HepG2 (cell line): ENCODE measurements at places on chromosomes 3 and 15. TPM values are rescaled to one million over a fixed set of nuclear protein-coding genes. Genes with fewer than 3 reads are reported as not detected.

The TMEM108 gene
- not detected in 2 replicates for total RNA-seq

DNA sequence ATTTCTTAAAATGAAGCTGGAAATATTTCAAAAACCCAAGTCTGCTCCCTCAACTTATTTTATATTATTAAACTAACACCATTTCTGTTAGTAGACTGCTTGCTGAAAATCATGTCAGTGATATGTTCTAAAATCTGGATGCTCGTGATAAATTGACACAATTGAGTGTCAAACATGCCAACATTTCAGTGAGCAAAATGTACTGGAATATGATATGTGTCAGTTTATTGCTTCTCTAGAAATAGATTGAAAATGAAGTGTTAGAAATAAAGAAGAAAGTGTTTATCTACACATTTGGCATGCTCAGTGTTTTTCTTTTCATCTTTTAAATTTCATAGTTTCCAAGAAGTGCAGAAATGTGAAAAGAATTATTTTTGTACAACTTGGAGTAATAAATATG is 624.6 kb downstream of the SI start:
- no peak for DNase-seq

The CORO2B gene
- 0.35 and 0.36 TPM in 2 replicates for total RNA-seq

The C3orf22 gene
- total RNA-seq = not detected in 2 replicates

DNA sequence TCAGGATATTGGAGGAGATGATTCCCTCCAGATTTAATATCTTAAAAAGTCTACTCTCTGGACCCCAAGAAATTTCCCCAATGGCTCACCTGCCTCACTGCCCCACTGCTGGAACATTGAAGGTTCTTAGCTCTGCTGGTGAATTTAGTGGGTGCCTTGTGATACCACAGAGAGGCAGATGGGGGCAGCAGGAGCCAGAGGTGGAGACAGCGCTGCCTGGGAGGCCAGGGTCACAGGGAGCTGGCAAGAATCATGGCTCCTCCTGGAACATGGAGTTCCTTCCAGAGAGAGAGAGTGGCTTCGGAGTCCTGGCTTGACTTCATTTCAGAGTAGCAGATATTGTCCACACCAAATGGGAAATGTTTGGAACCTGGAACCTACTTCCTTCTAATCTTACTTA is 263.5 kb upstream of the CFAP20DC start:
- DNase-seq = peak; percentile 7

DNA sequence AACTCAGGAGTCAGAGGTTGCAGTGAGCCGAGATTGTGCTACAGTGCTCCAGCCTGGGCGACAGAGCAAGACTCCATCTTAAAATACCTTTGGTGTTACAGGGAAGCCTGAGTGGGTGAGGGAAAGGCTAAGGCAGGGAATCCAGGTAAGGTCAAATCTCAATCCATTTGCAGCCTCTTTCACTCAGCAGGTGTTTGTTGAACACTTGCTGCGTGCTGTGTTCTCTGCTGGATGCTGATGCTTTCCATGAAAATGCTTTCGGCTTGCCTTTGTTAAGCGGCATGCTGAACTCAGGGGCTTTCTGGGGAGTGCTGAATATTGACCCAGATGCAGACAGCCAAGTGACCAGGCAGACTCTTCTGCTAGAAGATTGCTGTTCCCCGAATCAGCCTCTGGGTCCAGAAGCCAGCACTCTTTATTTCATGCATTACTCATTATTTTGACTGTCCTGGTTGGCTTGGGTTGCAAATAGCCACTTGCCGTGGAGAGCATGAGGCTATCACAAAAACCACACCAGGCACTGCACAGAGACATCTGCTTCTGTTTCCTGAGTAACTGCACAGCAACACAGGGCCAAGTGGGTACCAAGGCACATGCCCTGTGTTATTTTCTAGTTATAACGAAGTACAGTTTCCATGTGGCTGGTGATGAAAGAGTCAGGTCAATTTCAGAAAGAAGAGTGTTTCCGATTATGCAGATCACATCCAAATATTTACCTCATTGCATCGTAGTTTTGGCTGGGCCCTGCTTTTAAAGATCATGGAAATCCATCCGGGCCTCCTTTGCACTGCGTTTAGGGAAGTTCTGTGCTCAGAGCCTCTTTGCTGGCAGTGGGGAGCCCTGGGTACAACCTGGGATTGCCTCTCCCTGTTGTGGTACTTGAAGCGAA is 88.6 kb downstream of the THSD4 start:
- no peak for DNase-seq

The ITPKA gene
- 29.7 and 41.3 TPM in 2 replicates for total RNA-seq

The OR5K2 gene
- not detected in 2 replicates for total RNA-seq

GRCh38 chr15:68464448-68465090 is 32.6 kb upstream of the ITGA11 start:
- no peak for DNase-seq

DNA sequence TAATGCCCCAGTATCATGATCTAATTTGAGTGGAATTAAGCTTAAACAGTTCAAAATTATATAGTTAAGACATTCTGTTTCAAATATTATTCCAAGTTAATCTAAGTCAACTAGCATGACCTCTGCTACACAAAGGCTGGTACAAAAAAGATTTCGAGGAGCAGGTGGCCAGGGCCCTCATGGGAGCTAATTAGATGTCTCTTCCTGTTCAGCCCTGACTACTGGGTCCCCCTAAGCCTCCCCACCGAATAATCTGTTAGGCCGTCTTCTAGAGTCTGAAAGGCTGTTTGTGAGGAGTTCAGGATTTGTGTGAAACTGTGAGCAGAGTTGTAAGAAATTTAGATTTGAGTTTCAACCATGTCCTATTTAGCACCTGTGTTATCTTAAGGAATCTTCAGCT is 75.4 kb downstream of the PPM1L start:
- no peak for DNase-seq

The ZSCAN29 gene
- total RNA-seq = 25.1 and 27.4 TPM in 2 replicates

The EPHB1 gene
- total RNA-seq = 0.07 TPM in 1 of 2 replicates, not detected in the other

- no peak for DNase-seq
Observed at GRCh38 chr3:184135911-184136260, 728 bp downstream of the EIF2B5 start.

DNA sequence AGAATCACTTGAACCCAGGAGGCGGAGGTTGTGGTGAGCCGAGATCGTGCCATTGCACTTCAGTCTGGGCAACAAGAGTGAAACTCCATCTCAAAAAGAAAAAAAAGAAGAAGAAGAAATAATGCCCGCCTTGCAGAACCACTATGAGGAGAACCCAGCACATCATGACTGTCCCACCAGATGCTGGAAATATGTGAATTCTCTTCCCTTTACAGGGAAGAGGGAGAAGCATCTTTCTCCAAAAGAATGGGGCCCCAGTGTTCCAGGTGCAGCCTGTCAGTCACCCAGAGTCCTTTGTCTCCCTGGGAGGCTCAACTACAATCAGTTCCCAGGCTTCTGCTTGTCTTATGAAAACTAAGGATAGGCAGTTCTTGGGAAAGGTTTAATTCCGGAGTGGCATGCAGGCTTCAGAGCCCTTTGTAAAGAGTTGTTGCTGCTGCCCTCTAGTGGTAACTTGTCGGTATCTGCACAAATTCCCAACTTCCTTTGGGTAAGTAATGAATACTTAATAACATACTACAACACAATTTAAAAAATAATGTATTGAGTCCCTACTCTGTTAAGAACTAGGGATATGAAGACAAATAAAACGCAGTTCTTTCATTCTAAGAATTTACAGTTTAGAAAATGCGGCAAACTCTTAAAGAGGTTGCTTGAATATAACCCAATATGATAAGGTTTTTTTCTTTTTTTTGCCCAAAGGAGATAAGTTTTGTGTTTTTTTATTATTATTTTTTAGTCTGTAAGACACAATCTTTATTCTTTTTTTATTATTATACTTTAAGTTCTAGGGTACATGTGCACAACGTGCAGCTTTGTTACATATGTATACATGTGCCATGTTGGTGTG is 18.6 kb upstream of the TICRR start:
- DNase-seq = peak; percentile 62

- no peak for DNase-seq
Observed at GRCh38 chr3:87069971-87070370, 79.0 kb upstream of the VGLL3 start.

The CSPG5 gene
- total RNA-seq = 0.07 TPM in 1 of 2 replicates, not detected in the other

GRCh38 chr3:24492971-24493551 is 1.6 kb downstream of the THRB start:
- DNase-seq = no peak

The MRAS gene
- 36.2 TPM in 2 replicates for total RNA-seq

- no peak for DNase-seq
Observed at GRCh38 chr15:91780387-91780786, 73.1 kb upstream of the SLCO3A1 start.

GRCh38 chr3:96843505-96844203 is 29.3 kb downstream of the EPHA6 start:
- no peak for DNase-seq

DNA sequence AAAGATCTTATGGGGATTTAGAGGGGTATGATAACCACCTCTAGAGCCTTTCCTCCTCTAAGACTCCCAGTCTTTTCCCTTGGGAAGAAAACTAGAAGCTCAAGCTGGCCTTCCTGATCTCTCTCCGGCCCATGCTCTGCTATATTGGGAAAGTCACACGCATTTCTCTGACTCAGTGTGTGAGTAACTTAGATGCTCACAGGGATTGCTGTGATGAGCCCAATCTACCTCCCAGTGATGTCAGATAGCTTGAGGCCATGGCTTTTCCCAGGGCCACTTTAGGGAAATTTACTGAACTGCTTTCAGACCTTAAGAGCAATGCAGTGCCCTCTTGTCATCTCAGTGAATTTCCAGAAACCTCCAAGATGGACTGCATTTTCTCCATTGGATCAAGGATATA is 8.6 kb upstream of the ST8SIA2 start:
- DNase-seq = no peak

- DNase-seq = no peak
Observed at GRCh38 chr15:67201136-67201535, 53.3 kb downstream of the AAGAB start.

The TRIM42 gene
- not detected in 2 replicates for total RNA-seq

The IL5RA gene
- not detected in 2 replicates for total RNA-seq

GRCh38 chr3:52733256-52733891 is 27.5 kb downstream of the SPCS1 start:
- DNase-seq = no peak

The TMEM41A gene
- total RNA-seq = 24.2 and 40.0 TPM in 2 replicates
